Fibroblast of upper back skin (primary cell): ENCODE measurements at places on chromosomes 5 and 9.

GRCh38 chr9:76490249-76490990 lies 31.4 kb downstream of the GCNT1 start:
- DNase-seq = no peak

DNA sequence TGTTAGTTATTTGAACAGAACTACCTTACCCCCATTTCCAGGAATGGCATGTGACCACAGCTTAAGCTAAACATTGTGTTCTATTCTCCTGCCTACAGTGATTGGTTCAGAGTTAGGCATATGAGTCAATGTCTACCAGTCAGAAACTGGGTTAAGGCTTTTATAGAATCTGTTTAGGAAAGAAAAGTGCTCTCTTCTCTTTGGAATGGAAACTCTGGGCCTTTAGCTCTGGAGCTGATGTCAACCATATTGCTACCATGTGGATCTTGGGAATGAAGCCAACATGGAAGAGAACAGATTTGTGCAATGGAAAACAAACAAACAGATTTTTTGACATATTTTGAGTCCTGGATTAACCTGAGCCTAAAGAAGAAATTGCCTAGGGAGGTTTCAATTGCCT lies 488.9 kb upstream of the TNC start:
- no peak for DNase-seq

DNA sequence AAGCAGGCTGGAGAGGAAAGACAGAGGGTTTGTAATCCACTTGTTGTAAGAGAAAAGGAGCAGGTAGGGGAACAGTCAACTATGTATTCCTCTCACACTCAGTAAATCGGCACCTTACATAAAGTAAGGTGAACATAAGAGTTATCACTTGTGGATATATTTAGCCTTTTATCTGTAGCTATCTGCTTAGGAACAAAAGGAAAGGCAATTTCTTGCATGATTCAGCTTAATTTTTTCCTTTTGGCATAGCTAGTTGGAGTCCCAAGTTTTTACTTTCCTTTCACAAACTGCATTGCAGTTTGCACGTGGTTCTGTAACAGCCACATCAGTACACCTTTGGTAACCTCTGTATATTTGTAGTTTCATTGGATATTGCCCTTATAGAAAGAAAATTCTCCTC lies 250.9 kb upstream of the PIK3R1 start:
- DNase-seq = no peak

- DNase-seq = peak; percentile 21
These were observed 208.6 kb downstream of the GRIA1 start for GRCh38 chr5:153699035-153699434.

DNA sequence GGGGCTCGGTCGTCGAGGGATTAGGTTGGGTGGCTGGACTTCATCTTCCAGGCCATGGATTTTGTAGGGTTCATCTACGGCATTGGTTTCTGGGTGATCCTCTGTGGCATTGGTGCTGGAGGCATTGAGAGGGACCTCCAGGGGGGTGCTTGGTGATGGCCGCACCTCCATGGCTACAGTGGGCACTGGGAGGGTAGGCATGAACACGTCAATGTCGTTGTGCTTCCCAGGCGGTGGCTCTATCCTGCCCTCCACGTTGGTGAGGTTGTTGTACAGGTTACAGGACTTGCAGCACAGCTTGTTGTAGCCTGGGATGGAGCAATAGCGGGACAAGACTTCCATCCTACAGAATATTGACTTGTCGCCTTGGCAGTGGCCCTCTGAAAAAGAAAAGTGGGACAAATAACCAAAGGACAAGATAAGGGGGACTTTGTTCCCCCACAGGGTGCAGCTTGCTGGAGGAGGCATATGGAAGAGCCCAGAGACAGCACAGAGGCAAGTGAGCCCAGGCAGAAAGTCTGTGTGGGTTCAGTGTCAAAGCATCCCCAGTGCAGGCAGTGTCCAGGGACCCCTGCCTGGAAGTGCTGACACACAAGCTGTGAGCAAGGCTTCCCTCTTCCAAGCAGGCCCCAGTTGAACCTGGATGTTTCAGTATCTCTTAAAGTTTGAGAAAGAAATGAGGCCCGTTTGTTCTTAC lies 53.9 kb downstream of the ZNF354C start:
- no peak for DNase-seq

DNA sequence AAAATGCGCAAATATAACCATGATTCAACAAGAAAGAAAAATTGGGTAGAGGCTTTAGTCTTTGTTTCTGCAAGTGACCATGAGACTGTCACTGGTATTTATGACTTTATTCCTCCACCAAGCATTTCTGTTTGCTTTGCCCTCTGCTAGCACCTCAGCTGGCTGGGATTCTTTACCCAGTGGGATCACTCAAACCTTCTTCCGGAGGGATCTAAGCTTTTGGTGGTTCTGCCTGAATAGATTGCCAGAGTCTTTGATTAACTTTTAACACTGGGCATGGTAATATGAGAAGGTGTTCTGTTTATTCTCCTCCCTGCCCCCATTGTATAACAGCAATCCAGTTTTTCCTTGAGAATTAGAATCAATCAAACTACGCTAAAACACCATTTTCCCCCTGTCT lies 59.1 kb upstream of the FBN2 start:
- no peak for DNase-seq

DNA sequence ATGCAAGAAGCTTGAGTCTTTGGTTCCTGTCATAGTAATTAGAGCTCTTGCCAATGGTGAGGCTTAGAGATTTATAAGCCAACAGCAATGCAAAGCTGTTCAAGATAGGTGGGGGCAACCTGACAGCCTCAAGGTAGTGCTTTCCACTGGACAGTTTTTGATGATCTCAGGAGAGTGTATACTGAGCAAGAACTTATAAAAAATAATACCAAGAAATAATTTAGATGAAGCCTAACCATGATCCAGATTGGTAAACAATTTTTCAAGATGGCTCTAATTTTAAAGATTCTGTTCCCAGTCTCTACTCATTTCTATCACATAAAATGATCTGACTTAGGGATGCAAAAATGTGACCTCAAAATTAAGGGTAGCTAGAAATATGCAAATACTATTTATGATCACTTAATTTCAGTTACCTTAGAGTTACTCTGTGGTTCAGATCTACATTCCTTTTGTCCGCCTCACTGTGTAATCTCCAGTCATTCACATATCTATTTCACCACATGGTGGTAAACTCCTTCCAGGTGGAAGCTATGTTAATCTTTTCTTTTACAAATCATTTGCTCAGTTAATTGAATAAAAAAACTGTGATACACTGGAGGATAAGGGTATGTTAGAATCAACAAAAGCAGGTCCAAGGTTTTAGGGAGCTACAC lies 1228.0 kb upstream of the C9orf72 start:
- DNase-seq = peak; percentile 28

GRCh38 chr5:151880324-151880723 lies 44.3 kb downstream of the GLRA1 start:
- DNase-seq = no peak

DNA sequence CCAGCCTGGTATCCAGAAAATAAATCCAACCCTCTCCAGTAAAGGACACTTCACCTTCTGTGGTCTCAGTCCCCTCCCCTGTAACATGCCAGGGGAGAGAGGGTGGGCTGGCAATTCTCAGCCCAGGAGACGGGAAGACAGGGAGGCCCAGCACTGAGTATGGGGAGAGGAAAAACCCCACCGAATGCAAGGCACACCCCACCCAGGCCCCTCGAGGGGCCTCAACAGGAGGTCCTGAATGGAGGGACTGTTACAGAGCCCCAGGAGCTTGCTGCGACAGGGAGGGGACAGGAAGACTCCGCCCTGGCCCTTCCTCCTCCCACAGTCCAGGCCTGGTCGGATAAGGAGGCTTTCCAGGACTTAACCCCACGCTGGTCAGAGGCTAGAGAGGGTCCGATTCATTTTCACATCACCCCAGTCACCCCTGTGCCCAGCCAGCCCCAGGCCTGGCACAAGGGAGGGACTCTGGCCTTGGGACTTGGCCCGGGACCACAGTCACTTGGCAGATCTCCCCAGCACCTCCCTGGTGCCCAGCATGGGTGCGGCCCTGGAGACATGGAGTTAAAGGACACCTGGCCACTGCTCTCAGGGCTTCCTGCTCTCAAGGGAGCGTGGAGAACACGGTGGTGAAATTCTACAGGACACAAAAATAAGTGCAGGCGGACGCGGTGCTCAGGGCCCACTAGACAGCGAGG lies 44.9 kb upstream of the STXBP1 start:
- no peak for DNase-seq

DNA sequence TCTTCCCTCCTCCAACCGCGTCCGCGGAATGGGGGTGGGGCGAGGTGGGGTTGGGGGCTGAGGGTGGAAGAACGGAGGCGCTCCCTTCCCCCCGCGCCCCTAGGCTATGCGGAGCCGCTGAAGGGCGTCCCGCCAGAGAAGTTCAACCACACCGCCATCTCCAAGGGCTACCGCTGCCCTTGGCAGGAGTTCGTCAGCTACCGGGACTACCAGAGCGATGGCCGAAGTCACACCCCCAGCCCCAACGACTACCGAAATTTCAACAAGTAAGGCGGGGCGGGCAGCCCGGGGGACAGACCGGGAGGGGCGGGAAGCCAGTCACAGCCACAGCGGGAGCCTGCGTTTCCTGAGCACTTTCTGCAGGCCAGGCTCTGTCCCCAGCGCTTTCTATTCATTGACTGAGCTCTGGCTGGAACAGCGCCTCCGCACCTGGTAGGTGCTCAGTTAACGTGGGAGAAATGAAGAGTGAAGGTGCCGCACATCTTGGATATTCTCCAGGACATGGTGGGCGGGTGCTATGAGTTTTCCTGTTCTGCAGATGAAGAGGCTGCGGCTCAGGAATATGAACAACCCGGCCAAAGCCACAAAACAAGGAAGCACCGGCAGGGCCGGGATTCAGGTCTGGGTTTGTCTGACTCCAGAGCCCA lies 11.3 kb downstream of the MYOZ3 start:
- DNase-seq = peak; percentile 35

DNA sequence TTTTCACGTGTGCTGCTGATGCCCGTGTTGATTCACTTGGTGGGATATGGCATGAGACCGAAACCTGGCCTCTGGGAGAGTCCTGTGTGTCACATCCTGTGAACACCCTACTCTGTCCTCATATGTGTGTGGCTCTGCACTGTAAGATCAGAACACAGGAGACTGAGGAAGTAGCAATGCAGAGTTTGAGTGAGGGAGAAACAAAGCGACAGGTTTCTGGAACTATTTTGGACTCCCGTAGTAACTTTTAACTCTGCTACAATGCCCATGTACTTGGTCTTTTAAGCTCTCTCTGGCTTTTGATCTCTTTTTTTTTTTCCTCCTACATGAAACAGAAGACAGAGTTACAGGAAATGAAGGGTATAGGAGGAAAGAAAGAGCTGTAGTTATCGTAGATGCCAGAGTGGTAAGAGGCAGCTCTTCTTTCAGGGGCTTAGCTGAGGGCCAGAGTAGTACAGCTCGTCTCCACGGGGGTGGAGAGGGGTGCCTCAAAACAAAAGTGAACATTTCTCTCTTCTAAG lies 26.6 kb downstream of the GRAMD2B start:
- DNase-seq = no peak

- peak; percentile 64 for DNase-seq
These were observed 30.5 kb downstream of the GRIA1 start for GRCh38 chr5:153520952-153521351.

GRCh38 chr9:6552498-6553121 lies 92.9 kb downstream of the GLDC start:
- no peak for DNase-seq

- peak; percentile 76 for DNase-seq
These were observed 407.0 kb downstream of the ENC1 start for GRCh38 chr5:74233571-74233970.

- peak; percentile 75 for DNase-seq
These were observed 32.1 kb downstream of the RAPGEF1 start for GRCh38 chr9:131707733-131708157.

DNA sequence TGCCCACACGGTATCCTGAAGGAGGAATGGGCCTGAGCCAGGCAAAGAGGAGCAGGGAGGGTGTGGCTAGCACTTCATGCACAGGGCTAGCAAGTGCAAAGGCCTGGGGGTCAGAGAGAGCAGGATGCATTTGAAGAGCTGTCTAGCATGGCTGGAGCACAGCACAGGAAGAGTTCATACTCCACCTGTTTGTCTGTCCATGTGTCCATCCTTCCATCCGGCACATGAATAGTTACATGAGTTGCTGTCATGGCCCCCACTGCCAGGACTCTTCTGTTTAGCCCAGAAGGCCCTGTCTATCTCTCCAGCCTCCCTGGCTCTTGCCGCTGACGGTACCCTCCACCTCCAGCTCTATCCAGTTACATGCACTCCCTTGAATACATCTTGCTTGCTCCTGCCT lies 17.1 kb downstream of the RGS3 start:
- no peak for DNase-seq

DNA sequence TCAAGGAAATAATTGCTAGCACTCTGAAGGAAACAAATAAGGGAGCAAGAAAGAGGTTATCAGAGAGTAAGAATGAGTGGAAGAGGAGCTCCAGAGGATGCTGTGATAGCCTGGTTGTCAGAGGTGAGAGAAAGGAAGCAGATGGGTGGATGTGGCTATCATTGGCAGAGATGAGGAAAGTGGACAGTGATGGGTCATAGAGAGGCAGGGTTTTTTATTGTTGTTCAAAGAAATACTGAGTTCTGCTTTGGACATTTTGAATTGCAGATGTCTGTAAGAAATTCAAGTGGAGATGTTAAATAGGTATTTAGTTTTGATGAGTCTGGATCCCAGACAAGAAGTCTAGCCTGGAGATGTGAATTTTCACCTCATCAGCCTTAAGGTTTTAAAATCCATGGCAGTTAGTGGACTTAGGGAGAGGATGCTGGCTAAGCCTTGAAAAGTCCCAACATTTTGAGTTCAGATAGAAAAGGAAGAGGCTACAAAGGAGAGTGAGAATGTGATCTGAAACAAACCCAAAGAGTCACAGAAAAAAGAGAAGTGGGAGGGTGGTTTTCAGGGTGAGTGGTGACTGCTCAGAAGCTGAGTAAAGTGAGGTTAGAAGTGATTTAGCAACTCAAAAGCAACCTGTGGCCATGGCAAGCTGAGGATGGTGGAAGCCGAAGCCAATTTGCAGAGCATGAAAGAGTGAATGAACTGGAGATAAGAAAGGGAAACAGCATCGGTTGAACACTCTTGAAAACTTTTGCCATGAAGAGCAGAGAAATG lies 50.4 kb downstream of the PPIC start:
- DNase-seq = no peak

GRCh38 chr5:78727786-78728761 lies 79.5 kb upstream of the LHFPL2 start:
- no peak for DNase-seq

- DNase-seq = no peak
These were observed 26.4 kb upstream of the RNF130 start for GRCh38 chr5:180097926-180098325.

DNA sequence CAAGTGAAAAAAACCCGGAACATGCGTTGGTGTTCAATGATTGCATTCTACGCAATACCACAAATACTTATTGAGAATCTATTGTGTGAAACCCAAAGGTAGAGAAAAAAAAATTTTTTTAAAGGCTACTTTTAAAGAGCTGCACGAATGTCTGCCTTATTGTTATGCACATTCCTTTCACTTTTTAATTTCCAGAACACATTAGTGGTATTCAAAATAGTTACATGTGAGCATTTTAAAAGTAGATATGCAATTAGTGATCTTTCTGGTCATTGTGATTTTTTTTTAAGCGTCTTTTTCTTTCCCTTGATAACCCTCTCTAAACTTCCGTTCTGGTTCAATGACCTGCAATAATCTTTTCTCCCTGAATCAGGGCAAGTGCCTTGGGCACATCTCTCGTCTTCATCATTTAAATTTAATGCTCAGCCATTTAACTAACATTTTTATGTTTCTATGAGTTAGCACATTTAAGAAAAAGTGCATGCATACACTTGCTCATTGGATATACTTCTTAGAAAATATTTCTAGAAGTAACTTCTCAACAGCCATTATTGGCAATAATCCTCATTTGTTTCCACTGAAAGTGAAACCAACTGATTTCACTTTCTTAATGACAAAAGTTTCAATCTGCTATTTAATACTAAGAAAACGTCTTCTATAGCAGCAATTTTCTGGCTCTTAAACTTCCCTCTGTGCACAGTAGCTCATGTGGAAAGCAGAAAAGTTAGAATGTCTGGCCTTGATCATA lies 80.3 kb downstream of the CDH6 start:
- no peak for DNase-seq
